ENCODE measurements at places on chromosomes 3 and 15.

- DNase-seq, result no peak
These were observed 172.9 kb upstream of the NSMCE3 start for GRCh38 chr15:29442532-29442931.

GRCh38 chr15:99550077-99550476 lies 15.7 kb upstream of the MEF2A start:
- DNase-seq, result no peak

DNA sequence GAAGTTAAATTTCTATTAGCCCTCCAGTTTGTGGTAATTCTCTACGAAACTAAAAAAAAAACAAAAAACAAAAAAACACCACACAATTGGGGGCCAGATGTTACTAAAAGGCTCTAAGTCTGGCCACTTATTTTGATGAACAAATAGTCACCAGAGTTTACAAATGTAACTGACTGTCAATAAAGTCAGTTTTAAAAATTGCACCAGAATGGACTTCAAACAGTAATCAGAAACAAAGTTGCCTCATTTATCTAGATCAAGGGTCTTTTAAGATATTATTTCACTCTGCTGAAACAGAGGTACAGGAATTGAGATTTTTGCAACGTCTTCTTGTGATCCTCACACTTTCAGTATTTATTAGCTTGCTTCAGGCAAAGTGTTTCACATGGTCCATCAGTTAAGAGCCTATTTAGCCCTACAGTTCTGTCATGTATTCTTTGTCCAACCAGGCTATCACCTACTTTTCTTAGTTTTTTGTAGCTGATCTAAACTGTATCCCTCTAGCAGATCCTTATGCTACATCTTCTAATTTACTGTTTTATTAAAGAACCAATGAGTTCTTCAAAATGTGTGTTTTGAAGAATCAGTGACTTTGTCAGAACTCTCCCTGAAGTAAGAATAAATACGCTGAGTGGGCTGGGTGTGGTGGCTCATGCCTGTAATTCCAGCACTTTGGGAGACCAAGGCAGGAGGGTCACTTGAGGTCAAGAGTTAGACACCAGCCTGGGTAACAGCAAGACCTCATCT lies 74.7 kb downstream of the ANKRD28 start:
- no peak for DNase-seq

- no peak for DNase-seq
These were observed 67.4 kb downstream of the CBLB start for GRCh38 chr3:105801397-105801796.

- DNase-seq, result no peak
These were observed 823.9 kb upstream of the CFAP20DC start for GRCh38 chr3:59873576-59874230.

DNA sequence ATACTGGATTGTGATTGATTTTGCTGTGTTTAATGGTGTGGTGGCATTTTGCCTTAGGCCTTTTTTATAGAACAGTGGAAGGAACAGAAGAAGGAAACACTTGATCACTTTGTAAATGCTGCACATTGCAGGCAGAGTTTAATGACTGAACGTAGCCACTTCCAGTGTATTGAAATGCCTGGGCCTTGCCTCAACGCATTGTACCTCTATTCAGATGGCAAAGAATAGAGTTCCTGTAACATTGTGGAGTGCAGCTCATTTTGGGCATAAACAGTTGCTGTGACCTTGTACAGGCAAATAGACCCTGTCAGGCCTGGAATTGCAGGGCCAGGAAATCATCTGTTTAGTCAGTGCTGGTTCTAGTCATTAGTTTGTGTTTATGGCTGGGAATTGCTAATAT lies 225.0 kb downstream of the EPHA3 start:
- DNase-seq, result no peak

Data from glutamatergic neuron (in vitro differentiated cells).